ENCODE measurements at places on chromosomes 11 and 22.

DNA sequence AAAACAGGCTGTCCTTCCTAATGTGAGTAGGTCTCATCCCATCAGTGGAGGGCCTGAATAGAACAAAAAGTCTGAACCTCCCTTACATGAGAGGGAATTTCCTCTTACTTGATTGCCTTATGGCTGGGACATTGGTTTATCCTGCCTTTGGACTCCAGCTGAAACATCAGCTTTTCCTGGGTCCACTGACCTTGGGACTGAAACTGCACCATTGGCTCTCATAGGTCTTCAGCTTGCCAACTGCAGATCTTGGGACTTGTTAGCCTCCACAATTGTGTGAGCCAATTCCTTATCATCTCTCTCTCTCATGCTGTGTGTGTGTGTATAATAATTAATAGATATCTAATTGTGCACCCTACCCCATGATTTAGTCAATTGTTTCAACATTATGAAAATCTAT lies 375.3 kb upstream of the DDI1 start:
- no peak overlapping the region for H3K4me3 ChIP-seq
- H3K27me3 ChIP-seq: no peaks in the 10 kb centered on the region
- no peak overlapping the region for H3K27ac ChIP-seq
- no peaks in the 10 kb centered on the region for H3K36me3 ChIP-seq
- no peak for DNase-seq

DNA sequence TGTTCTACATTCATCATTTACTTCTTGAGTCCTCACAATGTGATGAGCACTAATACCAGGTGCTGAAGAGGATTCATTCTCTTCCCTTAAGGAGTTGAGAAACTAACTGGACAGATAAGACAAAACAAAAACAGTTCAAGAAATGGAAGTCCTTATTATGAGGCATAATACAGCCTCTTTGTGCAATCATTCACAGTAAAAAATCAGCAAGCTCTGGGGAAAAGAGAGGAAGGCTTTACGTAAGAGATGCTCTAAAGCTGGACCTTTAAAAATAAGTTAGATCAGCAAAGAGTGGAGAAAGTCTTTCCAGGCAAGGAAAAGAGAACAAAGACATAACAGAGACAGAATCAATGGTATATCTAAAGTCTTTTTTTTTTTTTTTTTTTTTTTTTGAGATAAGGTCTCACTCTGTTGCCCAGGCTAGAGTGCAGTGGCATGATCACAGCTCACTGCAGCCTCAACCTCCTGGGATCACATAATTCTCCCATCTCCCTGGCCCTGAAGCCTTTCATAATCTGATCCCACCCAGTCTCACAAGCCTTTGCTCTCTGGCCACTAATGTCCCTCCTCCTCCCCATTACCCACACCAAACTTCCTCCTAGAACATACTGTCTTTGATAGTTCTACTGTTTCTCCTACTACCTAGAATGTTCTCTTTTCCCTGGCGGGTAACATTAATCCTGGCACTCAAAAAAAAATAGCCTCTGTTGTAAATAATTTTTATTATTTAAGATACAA lies 40.9 kb downstream of the MRTFA start:
- H3K27ac ChIP-seq: no peak overlapping the region
- peaks cover 1% of the 10 kb centered on the region for H3K36me3 ChIP-seq
- DNase-seq: no peak
- no peaks in the 10 kb centered on the region for H3K27me3 ChIP-seq
- peaks cover 9% of the 10 kb centered on the region for H3K4me1 ChIP-seq

GRCh38 chr11:34044664-34045485 lies 6.7 kb upstream of the CAPRIN1 start:
- H3K4me1 ChIP-seq: peaks cover 6% of the 10 kb centered on the region
- H3K4me3 ChIP-seq: no peak overlapping the region

DNA sequence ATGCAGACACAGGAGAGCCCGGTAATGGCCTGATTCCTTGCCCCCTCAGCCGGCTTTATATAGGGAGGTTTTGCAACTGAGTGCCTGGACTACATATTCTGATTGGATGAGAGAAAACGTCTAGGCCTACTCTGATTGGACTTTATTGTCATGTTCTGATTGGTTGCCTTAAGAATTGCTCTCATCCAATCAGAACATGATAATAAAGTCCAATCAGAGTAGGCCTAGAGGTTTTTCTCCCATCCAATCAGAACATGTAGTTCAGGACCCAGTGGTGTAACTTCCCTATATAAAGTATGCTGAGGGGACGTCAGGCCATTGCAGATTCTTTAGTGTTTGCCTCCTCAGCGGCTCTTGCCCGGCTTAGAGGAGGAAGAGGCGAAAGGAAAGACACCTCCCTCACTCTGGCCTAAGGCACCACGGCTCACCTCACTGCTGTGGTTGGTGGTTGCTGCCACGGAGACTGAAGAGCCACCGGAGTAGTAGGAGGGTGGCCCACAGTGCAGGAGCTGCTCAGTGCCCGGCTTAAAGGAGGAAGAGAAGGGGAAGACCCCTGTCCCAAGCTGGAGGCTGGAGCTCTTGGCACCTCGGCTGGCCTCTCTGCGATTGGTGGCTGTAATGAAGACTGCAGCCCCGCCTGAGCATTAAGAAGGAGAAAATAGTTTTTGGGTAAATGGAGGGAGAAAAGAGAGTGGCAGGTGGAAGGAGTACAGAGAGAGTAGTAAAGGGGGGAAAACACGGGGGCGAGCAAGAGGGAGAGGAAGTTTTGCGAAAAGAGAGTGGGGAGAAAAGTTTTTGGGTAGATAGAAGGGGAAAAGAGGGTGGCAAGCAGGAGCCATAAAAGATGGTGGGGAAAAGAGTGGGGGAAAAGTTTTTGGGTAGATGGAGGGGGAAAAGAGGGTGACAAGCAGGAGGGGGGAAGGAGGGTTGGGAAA lies 116.7 kb upstream of the SERPIND1 start:
- H3K36me3 ChIP-seq: no peaks in the 10 kb centered on the region
- H3K4me3 ChIP-seq: no peak overlapping the region
- peaks cover 50% of the 10 kb centered on the region for H3K27me3 ChIP-seq
- DNase-seq: no peak

DNA sequence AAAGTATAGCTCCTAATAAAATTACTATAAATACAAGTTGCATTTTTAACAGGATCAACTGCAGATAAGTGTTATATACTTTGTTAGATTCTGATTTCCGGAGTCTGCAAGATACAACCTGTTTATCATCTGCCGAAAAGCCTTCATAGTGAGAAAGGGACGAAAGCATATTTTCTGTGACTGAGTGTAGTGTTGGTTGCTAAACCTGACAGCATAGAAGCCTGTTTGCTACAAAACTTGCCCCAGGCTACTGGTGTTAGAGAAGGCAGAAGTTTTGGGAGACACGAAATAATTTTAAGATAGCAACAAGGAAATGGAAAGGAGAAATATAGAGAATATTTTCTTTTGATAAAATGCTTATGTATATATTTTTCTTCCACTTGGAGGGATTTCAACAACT lies 243.5 kb upstream of the NARS2 start:
- H3K27ac ChIP-seq: no peak overlapping the region
- peaks cover 3% of the 10 kb centered on the region for H3K27me3 ChIP-seq
- no peaks in the 10 kb centered on the region for H3K4me1 ChIP-seq
- no peaks in the 10 kb centered on the region for H3K36me3 ChIP-seq
- no peak overlapping the region for H3K4me3 ChIP-seq
